Stimulated activated CD8-positive, alpha-beta memory T cell treated with anti-CD3 and anti-CD28 coated beads, Interleukin-4, amount 100 ng/mL, for 4 hours (primary cell): ENCODE measurements at places on chromosomes 16 and 17.

DNA sequence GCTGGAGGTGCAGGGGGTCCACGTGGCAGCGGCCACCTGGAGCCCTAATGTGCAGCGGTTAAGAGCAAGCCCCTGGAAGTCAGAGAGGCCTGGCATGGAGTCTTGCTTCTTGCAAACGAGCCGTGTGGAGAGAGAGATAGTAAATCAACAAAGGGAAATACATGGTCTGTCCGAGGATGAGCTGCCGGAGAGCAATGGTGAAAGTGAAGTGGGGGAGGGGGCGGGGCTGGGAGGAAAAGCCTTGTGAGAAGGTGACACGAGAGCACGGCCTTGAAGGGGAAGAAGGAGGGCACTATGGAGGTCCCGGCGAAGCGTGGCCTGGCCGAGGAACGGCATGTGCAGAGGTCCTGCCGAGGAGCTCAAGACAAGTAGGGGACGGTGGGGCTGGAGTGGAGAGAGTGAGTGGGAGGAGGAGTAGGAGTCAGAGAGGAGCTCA lies 6.0 kb upstream of the SERPINF1 start:
- DNase-seq = no peak

- DNase-seq = no peak
These were observed 14.9 kb downstream of the WDR45B start for GRCh38 chr17:82633343-82633742.

DNA sequence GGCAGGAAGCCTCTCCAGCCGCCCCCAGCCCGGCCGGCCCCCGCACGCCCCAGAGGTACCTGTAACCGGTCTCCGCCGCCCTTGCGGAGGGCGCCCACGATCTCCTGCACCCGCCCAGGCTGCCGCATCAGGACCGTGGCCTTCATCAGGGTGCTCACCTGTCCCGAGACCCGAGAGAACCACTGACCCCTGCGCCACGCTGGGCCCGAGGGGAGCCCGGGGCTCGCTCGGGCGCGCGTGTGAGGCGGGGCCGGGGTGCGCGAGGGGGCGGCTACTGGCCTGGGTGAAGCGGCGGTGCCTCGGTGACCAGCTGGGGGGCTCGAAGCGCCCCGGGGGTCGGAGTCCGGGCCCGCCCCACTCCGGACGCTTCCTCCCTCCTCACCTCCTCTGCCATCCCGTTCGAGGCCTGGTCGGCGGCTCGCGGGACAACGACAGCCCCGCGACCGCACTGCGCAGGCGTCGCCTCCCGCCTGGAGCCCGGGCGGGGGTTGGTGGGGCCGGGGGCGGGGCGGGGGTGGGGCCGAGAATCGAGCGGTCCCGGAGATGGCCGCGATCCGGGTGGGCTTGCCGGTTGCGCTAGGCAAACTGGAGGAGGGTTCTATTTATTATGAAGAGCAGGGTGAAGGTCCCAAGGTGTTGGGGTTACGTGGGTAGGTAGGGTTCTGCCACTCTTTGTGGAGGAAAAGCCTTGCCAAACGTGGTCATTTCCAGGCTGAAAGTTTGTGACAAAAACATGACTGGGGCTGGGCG lies at the start of gene NT5C3B:
Gene NT5C3B, minus strand, starts transcription at position 433 of the 750 bp plus-strand sequence. Its CDS starts 39 bp downstream, at position 394.
- peak; percentile 24 for DNase-seq

- DNase-seq = no peak
These were observed 137.9 kb upstream of the ZKSCAN2 start for GRCh38 chr16:25395528-25395927.

DNA sequence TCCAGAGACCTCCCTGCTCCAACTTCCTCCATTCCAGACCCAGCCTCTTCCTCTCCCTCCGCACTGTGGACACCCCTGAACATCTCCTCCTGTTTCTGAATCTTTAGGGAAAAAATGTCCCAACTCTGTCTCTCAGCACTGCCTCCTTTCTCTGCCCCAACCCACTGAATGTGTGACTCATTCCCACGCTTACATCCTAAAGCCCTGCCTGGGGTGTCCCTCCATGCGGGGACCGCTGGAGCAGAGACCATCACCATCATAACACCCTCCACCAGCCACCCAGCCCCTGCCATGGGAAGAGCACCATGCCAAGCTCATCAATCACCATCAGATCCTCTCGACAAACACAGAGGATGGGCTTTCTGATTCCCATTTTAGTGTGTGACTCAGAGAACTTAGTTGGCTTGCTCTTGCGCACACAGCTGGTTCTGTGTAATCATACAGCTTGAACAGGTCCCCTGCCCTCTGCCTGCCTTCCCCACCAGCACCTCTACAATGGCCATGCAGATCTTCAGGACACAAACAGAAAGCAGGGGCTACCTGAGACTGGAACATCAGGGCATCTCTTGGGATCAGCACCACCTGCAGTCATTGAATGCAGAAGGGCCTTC lies 10.7 kb downstream of the RPRML start:
- no peak for DNase-seq

GRCh38 chr17:81844327-81844851 lies 9.5 kb upstream of the PPP1R27 start:
- no peak for DNase-seq

DNA sequence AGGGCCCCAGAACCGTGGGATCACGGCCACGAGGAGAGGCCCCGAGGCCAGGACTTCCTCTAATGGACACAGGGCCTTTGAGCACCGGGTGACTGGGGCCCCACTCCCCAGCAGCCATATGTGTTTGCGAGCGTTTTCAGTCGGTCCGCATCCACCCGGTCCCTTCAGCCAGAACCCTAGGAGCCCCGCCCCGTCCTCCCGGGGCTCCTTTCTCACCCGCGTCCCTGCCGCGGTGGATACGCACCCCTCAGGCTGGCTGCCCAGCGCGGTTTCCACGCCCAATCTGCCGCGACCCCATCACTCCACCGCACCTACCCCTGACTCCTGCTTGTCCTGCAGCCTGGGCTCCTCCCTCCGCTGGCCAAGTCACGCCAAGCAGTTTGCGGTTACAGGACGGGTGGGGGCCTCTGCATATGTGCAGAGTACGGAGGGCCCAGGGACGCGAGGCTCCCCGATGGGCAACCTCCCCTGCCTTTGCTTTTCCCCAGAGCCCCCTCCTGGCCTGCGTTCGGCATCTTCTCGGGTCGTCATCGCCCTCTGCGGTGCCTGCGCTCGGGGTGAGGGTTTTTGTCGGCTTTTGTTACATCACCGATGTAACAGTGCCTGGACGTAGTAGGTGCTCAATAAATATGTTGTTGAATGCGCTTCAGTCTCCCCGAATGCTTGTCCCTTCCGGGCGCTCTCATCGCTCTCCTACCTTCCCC lies 1.0 kb upstream of the TTYH2 start:
- no peak for DNase-seq

GRCh38 chr16:17368446-17368845 lies 102.3 kb downstream of the XYLT1 start:
- no peak for DNase-seq

DNA sequence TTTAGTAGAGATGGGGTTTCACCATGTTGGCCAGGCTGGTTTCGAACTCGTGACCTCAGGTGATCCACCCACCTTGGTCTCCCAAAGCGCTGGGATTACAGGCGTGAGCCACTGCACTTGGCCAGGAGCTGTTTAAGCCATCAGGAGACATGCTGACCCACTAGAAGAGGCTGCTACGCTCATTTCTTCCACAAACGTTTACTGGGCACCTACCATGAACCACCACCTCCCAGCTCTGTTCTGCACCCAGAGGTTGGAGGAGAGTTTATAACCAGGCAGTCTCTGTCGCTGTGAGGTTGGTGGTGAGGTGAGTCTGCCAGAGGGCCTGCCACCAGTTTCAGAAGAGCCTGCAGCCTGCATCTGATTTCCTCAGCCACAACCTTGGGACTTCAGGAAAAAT lies 51.8 kb downstream of the SF3B3 start:
- no peak for DNase-seq

- DNase-seq = no peak
These were observed 156.9 kb upstream of the C17orf78 start for GRCh38 chr17:37218849-37219248.

DNA sequence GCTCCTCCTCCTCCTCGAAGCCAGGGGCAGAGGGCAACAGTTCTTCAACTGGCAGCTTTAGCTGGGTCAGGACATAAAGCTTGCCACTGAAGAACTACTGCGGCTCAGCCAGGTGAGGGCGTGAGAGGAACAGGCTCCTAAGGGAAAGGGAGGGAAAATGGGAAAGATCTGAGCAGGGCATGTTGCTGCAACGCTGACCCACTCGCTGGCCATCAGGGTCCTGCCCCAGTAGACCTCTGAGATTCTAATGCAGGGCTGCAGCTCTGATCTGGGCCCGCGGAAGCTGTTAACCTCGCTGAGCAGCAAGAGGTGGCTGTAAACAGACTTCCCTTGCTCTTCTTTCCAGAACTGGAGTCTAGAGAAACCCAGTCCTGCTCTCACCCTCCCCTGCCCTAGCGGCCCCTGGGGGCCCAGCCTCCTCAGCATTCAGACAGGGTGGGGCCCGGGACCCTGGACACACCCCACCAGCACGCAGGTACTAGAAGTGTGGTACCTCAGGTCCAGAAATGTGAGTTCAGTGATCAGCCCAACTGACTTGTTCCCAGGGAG lies 3.8 kb upstream of the TLCD2 start:
- DNase-seq = no peak

GRCh38 chr17:57523926-57524632 lies 221.0 kb downstream of the CCDC182 start:
- no peak for DNase-seq

- no peak for DNase-seq
These were observed 8.4 kb downstream of the PER1 start for GRCh38 chr17:8143581-8144400.

DNA sequence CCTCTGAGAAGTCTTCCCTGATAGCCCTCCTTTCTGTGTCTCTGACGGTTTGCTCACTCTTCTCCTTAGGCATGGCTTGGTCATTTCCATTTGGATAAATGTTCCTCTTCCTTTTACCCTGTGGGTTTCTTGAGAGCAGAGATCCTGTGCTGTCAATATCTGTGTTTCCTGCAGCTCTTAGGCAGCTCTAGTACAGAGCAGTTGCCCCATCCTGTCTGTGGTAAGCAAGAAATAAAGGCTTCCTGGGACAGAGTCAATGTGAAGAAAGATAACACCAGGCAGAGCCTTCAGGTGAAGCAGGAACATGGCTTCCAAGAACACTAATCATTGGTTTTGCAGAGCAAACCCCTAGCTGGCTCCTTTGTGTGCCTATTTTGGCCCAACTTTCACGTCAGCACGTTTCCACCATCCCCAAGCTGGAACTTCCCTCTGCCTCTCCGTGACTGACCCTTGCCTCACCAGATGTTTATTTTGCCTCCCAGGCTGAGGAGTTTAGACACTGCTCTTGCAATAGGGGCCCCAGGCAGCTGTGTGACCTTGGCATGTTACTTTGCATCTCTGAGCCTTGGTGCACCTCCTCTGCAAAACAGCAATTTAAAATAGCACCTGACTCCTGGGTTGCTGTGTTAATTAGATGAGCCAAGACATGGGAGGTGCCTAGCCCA lies 49.6 kb upstream of the SIAH1 start:
- DNase-seq = no peak

DNA sequence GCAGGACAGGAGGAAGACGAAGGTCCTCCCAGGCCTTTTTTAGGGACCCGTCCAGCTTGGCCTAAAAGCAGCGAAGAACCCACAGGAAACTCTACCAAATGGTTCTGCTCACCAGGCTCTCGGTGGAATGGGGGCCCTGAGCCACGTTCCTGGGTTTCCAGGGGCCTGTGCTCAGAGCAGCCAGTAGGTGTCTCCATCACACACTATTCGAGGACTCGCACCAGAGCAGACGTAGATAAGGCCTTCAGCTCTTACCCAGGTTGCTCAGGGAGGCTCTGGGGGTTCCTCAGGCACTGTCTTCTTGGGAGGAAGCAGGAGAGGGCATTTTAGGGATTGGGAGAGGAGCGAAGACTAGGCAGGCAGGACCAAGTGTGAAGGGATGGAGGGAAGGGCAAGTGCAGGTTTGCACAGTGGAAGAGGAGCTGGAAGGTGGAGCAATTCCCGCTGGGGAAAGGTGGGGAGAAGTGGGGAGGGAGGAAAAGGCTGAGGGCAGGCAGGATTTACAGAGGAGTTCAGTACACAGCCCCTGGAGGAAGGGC lies 157.1 kb downstream of the RGS9 start:
- peak; percentile 20 for DNase-seq

DNA sequence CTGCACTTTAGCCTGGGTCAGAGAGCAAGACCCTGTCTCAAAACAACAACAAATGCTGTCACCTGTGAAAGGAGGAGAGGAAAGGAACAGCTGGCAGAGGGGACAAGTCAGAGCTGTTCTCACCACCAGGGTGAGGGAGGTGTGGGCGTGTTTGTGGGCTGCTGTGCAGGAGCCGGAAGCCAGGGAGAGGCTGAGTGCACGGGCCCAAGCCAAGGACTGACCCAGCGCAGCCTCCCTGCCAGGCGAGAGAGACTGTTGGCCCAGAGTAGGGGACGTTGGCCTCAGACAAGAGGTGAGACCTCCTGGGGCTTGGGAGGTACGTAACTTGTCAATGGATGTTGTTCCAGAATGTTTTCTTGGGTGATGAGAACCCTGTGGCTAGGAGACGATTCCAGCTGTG lies 10.7 kb downstream of the SPNS2 start:
- DNase-seq = no peak

DNA sequence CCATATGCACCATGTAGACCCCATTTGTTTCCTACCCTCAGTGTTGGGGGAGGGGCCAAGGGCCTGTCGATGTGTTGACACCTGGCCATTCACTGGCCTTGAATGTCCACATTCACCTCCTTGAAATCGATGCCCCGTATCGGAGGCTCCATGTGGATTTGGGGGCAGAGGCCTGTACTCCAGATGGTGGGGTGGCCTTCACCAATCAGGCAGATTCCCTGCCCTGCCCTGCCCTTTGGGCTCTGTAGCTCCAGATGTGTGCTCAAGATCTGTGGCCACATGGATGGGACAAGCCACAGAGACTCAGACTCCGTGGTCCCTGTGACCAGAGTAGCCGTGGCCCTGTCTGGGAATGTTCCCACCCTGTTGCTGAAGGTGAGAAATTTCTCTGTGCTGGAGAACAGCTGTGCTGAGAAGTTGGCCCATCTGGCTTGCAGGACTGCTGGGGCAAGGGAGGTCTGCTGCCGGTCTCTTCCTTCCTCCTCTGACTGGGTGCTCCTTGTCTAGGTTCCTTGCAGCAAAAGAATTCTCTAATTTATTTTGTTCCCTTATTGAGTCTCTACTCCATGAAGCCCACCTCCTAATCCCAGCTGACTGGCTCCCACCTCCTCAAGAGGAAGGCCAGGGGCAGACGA lies 221.3 kb downstream of the SEC14L1 start:
- DNase-seq = no peak

- no peak for DNase-seq
These were observed 12.4 kb downstream of the SOCS3 start for GRCh38 chr17:78347453-78347852.

GRCh38 chr17:46744441-46744840 lies 74.1 kb downstream of the WNT3 start:
- DNase-seq = no peak
